ENCODE measurements at places on chromosomes 4 and X. TPM values are rescaled to one million over a fixed set of nuclear protein-coding genes. Genes with fewer than 3 reads are reported as not detected.

GLUD2 gene
- polyA plus RNA-seq = 0.31 TPM

CCNB3 gene
- polyA plus RNA-seq = 1.8 TPM

- no peak for DNase-seq
- H3K27me3 ChIP-seq = 0 out of 2 replicates have a peak, but pooled peaks cover under 1% of the 10 kb centered on the region
- H3K4me3 ChIP-seq = no peak overlapping the region
- no peak overlapping the region for H3K27ac ChIP-seq
Observed at GRCh38 chrX:106564986-106565385, 46.8 kb upstream of the RADX start.

DNA sequence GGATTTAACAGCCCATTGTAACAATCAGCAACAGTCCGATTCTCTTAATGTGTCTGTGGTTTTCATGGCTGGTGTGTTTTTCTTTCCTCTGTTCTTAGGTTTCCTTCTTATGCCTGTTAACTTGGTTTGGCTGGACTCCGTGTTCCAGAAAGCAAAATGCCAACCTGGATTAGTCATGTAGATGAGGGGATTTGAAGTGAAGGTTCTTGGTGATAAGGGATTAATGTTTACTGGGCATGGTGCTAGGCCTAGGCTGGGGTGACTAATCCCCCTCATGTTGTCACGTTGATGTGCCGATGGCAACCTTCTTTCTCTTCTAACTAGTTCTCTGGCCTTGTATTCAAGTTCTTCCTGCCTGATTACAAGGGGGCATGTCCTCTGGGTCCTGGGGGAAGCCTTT is 85.9 kb downstream of the REPS2 start:
- no peak for DNase-seq

DNA sequence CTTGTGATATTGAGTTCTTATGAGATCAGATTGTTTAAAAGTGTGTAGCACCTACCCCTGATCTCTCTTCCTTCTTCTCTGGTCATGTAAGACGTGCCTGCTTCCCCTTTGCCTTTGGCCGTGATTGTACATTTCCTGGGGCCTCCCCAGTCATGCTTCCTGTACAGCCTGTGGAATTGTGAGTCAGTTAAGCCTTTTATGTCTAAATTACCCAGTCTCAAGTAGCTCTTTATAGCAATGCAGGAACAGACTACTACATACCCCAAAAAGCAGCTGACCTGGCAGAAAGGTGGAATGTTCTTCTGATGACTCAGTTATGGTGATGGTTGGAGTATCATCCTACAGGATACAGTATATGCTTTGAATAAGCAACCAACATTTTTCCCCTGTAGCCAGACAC is 11.4 kb upstream of the MCUB start:
- no peak for DNase-seq

DNA sequence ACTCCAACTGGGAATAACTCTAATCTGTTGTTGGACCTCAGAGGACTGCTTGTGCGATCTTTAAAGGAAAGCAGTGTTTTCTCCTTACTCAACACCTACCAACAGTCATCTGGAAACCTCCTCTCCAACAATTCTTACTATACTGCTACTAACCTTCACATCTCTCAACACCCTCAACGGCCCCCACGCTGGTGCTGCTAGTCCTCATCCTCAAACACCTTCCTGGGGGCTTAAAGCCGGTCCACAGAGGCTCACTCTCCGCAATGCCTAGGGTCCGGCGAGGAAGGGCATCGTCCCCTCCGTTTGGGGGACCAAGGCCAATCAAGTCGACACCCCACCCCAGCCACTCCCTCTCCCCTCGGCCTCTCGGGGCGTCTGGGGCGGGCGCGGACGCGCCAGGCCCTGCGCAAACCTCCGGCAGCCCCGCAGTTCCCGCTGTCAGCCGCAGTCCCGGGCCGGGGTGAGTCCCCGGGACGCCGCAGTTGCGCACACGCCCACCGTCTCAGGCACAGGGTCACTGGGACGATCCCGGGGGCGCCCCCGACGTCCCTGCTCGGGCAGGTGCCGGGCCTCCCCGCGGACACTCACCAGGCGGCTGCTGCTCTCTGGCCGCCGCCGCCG is 418 bp downstream of the TAB3 start:
- no peaks in the 10 kb centered on the region for H3K36me3 ChIP-seq
- H3K27me3 ChIP-seq = no peaks in the 10 kb centered on the region
- peak overlapping the region; percentile 67 for H3K4me3 ChIP-seq
- H3K27ac ChIP-seq = peak overlapping the region; percentile 53
- peaks cover 4% of the 10 kb centered on the region for H3K4me1 ChIP-seq
- DNase-seq = no peak

DNA sequence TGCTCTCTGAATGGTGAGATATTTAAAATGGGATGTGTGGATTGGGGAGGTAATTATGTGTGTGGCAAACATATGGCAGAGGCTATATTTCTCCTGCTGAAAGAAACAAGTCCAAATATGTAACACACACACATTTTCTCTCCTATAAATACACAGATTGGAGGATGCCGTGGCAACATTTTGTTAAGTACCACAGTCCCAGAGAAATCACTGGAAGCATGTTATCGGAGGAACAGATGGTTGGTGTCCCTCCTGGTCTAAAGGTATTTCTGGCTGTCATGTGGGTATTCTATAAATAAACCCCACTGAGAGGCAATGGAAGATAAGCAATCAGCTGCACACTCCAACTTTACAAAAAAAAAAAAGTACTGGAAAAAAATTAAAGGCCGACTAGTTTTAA is 528.3 kb upstream of the BOD1L1 start:
- DNase-seq = no peak
- H3K27ac ChIP-seq = no peak overlapping the region
- no peaks in the 10 kb centered on the region for H3K36me3 ChIP-seq
- no peaks in the 10 kb centered on the region for H3K27me3 ChIP-seq
- no peaks in the 10 kb centered on the region for H3K4me1 ChIP-seq
- no peak overlapping the region for H3K4me3 ChIP-seq

- no peak for DNase-seq
- H3K4me1 ChIP-seq = peaks cover 3% of the 10 kb centered on the region
- no peak overlapping the region for H3K4me3 ChIP-seq
- no peaks in the 10 kb centered on the region for H3K36me3 ChIP-seq
- no peak overlapping the region for H3K27ac ChIP-seq
Observed at GRCh38 chr4:86927843-86928395, 6.9 kb upstream of the AFF1 start.

- H3K27me3 ChIP-seq = no peaks in the 10 kb centered on the region
- H3K4me3 ChIP-seq = no peak overlapping the region
- H3K4me1 ChIP-seq = no peaks in the 10 kb centered on the region
- H3K27ac ChIP-seq = no peak overlapping the region
- H3K36me3 ChIP-seq = no peaks in the 10 kb centered on the region
- DNase-seq = no peak
Observed at GRCh38 chr4:117481742-117482141, 396.4 kb upstream of the TRAM1L1 start.

Data from SK-N-SH (cell line).